ENCODE measurements at places on chromosomes 12 and 14. TPM values are rescaled to one million over a fixed set of nuclear protein-coding genes. Genes with fewer than 3 reads are reported as not detected.

The TEX52 gene
- total RNA-seq = not detected

The PTPN21 gene
- 9.2 TPM for total RNA-seq

The RTL1 gene
- total RNA-seq = under 0.01 TPM

The ERBB3 gene
- 0.23 TPM for total RNA-seq

The TMEM132D gene
- not detected for total RNA-seq

The TNFRSF1A gene
- 93.4 TPM for total RNA-seq

The STRAP gene
- 85.8 TPM for total RNA-seq

The SIX6 gene
- total RNA-seq = not detected

The LPAR5 gene
- total RNA-seq = not detected

The GOLT1B gene
- total RNA-seq = 114 TPM

The STXBP6 gene
- 5.6 TPM for total RNA-seq

The OTX2 gene
- total RNA-seq = not detected

The FAM186B gene
- total RNA-seq = 0.09 TPM

The AKAP3 gene
- total RNA-seq = 0.30 TPM

The CBLN3 gene
- 2.7 TPM for total RNA-seq

The VWF gene
- 1.5 TPM for total RNA-seq

The POTEG gene
- total RNA-seq = not detected

The TCL1A gene
- total RNA-seq = not detected

The RDH5 gene
- 3.3 TPM for total RNA-seq

The KCNJ8 gene
- total RNA-seq = 1.8 TPM

The SLC39A9 gene
- 198 TPM for total RNA-seq

The KRT79 gene
- not detected for total RNA-seq

The SYNDIG1L gene
- not detected for total RNA-seq

The WNT1 gene
- not detected for total RNA-seq

The TMEM260 gene
- total RNA-seq = 19.4 TPM

All from smooth muscle cell of the umbilical artery (primary cell).